HCEC 1CT (cell line): ENCODE measurements at places on chromosomes 3 and 15.
A peak's percentile ranks its signal among the peaks of the same experiment; 100 is the strongest.

DNA sequence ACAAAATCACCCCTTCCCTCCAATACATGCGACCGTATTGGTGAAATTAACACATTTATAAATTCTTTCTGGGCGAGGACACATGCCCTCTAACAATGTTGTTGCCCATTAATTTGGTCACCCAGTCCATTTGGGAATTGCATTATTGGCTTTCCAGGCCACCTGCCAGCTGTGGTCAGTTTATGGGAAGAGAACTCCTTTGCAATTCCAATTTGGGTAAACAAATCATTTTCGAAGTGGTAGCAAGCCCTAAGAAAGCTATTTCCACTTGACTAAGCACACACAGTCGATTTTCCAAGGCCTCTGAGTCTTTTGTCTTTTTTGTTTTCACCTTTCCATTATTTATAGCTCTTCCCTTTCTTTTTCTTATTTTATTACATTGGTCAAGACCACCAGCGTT lies 362.3 kb upstream of the RGMA start:
- DNase-seq = no peak

GRCh38 chr3:194908496-194908895 lies 222.8 kb downstream of the FAM43A start:
- no peak for DNase-seq

DNA sequence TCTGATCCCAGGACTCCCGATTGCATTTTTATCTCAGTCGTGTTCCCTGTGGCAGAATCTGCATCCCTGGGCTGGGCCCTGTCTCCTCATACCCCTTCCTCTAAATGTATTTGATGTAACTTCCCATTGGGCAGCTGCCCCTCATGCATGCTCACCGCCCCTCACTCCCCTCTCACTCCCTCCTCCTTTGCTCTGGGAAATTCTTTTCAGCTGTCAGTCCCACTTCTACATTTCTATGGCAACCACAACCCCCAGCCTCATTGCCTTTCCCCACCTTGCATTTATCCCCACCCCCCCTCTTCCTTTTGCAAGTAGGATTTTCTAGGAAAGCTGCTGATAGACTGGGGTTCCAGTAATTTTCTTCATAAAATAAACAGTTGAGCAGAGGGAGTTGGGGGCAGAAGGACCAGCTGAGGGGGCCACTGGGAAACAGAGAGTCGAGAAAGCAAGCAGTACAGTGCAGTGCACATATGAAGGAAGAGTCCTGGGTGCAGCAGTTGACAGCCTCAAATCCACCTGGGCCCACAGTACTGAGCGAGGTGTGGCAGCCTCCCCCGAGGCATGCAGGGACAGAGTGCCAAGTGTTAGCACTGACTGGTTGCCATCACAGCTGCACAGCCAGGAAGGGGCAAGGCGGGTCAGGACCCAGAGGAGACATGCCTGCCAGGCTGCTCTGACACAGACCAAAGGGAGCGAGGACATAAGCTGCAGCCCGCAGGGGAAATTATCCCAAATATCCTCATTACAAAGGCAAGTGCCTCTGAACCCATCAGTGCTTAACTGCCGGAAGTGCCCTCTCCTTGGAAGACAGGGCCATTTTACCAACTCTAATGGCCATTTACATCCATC lies 476.3 kb downstream of the EPHB1 start:
- no peak for DNase-seq

- DNase-seq = peak; percentile 49
These were observed 1.2 kb downstream of the MEX3B start for GRCh38 chr15:82044373-82045178.

- DNase-seq = no peak
These were observed 4.6 kb downstream of the ANAPC13 start for GRCh38 chr3:134481166-134481565.

DNA sequence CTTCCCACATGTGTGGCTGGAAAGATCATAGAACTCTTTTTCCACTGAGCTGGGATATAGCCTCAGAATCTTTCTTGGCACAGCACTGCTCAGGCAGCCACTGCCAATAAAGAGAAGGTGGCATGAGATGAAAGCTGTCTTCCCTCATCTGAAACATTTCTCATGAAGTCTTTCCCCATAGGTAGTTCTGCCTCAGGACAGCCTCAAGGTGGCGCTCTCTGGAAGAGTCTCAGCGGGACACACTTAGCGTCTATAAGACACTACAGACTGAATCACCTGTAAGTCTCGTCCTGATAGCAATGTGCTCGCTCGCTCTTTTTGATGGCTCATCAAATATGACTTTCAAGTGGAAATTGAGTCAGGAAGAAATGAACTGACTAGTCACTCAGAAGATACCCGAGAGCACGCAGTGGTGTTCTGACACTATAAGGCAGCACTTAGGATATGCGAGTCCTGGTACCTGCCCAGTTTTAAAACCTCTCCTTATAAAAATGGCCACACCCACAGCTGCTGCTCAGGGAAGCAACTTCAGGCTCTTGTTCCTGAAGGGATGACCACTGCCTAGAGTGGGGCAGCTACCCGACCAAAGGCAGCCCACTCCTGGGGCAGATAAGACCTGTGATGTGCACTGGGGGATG lies 269.5 kb downstream of the SUCLG2 start:
- DNase-seq = peak; percentile 29

DNA sequence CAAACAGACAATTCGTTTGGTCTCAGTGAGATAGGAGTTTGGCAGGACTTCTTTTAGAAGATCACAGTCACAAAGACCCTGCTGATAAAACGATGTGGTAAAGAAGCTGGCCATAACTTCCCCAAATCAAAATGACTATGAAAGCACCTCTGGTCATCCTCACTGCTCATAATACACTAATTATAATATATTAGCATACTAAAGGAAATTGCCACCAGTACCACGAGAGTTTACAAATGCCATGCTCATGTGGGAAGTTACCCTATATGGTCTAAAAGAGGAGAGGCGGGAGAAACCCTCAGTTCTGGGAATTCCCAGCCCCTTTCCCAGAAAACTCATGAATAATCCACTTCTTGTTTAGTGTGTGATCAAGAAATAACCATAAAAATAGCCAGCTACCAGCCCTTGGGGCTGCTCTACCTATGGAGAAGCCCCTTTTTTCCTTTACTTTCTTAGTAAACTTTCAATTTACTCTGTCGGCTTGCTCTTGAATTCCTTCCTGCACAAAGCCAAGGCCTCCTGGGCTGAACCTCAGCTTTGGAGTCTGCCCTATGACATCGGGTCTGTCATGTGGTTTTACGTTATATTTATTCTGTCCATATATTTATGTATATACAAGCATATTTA lies 115.8 kb upstream of the IGSF10 start:
- no peak for DNase-seq

DNA sequence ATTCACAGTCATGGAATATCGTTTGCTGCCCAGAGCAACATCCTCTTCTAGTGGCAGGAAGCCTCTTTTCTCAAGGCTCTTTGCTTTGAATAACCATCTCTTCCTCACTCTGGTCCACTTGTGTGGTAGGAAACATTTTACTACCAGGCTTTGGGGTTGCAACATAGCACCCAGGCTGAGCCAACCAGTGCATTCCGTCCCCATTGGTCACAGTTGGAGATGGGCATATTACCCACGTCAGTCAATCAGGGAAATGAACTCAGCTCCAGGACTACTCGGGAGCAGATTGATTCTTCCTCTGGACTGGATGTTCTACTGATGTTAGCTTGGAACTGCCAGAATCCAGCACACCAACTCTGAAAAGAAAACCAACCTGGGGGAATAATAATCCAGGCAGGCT lies 4.2 kb upstream of the PEX5L start:
- DNase-seq = peak; percentile 47

DNA sequence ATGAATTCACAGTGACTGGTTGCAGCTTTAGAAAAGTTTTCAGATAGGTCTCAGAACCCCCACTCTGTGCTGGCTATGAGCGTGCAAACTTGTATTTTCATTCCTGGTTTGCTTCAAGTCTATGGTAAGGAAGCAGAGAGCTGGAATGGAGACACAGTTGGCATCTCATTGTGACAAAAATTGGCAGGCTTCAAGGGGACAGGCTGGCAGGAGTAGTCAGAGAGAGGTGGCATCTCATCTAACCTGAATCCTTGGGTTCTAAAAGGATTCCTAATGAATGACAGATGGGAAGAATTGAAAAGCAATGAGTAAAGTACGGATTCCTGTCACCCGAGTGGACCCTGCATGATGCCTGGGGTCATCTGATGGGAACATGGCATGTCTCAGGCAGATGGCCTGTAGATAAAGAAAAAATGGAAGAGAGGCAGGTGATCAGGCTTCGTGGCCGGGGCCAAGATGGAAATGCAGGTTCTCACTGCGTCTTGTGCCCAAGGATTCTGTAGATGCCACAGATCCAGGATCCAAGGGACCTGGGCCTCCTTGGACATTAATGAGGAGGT lies 89.4 kb upstream of the ABHD17C start:
- DNase-seq = no peak

DNA sequence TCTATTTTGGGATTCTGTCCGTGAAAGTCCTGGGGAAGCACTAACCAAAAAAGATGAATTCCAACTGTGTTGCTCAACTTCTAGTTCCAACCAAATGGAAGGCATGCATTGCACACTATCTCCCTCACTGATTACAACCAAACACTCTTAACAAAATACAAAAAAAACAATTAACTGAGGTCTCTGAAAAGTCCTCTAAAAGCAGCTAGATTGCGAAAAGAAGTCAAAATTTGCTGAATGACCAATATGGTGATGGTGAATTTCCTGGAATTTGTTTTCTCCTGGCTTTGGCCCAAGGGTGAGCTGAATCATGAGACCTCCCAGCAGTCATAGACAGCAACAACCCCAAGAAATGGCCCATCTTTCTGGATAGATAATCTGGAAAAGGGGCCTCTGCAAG lies 28.3 kb downstream of the CYP19A1 start:
- DNase-seq = peak; percentile 55

DNA sequence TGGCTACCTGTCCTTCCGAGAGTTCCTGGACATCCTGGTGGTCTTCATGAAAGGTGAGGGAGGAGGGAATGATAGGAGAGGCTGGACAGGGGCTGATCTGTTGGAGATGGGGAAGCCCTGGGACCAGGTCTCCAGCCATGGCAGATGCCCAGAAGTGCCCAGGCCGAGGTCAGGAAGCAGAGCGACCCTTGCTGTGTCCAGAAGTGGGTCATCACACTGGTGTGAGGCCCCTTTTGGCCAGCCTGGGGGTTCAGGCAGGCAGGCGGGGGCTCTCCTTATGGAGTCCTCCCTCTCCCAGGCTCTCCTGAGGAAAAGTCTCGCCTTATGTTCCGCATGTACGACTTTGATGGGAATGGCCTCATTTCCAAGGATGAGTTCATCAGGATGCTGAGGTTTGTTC lies 17.8 kb downstream of the DUOX1 start:
- DNase-seq = no peak

DNA sequence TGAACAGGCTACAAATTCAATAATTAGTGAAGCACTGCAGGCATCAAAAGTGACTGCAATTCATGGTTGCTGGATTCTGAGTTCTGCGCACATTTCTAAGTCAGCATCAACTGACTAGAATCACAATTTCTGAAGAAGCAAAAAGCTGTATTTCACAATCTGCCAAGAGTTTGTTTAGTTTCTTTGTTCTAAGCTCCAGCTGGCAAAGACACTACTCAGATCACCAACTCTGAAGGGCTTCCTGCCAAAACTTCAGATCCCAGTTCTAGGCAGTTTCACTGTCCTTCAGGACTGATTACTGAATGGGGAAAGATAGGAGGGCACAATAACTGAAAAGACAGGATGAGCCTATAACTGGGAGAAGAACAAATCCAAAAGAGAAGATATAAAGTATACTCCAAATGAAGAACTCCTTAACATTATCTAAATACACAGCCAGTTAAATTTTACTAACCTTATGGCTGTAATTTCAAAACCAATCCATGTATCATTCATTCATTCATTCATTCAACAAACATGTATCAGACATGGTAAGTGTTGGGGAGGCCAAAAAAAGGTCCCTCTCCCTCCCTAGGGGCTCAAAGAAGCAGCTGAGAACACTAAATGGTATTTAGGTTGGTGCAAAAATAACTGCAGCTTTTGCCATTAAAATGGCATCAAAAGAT lies 17.1 kb downstream of the TJP1 start:
- peak; percentile 83 for DNase-seq

DNA sequence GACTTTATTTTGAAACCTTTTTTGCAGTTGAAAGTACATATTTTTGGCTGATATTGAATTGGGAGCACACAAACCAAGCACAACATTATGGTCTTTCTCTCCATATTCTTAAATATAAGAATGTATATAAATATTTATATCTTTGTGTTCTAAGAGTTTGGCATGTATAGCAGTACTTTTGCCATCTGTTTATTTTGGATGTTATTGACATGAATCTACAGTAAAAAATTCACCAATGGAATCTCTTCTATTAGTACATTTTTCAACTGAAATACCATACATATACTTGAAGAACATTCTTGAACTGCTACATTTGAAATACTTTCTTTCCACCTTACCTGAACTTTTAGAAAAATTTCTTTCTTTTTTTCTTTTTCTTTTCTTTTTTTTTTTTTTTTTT lies 109.2 kb upstream of the STRIT1 start:
- DNase-seq = no peak

DNA sequence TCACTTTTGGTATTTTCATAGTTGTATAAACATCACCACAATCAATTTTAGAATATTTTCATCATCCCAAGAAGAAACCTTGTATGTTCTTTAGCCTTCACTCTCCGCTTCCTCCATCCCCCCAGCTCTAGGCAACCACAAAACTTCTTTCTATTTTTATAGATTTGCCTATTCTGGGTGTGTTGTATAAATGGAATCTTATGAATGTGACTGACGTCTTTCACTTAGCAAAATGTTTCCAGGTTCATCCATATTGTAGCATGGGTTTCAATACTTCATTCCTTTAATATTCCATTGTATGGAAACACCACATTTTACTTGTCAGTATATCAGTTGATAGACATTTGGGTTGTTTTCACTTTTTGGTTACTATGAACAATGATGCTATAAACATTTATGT lies 335.8 kb upstream of the GOLIM4 start:
- DNase-seq = no peak

DNA sequence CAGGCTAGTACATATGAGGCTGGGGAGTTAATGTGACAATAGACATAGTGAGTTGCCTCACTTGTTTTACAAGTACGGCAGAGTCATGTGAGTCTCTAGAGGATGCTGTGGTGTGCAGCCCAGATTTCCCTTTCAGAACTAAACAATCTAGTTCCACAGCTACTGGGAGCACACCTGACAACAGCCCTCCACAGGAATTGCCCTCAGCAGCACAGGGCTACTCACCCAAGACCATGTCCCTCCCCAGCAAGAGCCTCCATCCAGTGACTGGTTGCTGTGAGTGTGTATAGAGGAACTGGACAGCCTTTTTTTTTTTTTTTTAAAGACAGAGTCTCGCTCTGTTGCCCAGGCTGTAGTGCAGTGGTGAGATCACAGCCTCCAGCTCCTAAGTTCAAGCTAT lies 40.2 kb upstream of the UBE2E2 start:
- DNase-seq = no peak

- no peak for DNase-seq
These were observed 368.2 kb downstream of the OCA2 start for GRCh38 chr15:27730868-27731267.

GRCh38 chr15:39698444-39699390 lies 83.9 kb downstream of the FSIP1 start:
- no peak for DNase-seq

- DNase-seq = no peak
These were observed 1222.0 kb downstream of the ROBO1 start for GRCh38 chr3:78545827-78546226.
